NCI-H1694 treated with DMSO at 0.1 percent for 48 hours (cell line): ENCODE measurements at places on chromosomes 5 and 9.

DNA sequence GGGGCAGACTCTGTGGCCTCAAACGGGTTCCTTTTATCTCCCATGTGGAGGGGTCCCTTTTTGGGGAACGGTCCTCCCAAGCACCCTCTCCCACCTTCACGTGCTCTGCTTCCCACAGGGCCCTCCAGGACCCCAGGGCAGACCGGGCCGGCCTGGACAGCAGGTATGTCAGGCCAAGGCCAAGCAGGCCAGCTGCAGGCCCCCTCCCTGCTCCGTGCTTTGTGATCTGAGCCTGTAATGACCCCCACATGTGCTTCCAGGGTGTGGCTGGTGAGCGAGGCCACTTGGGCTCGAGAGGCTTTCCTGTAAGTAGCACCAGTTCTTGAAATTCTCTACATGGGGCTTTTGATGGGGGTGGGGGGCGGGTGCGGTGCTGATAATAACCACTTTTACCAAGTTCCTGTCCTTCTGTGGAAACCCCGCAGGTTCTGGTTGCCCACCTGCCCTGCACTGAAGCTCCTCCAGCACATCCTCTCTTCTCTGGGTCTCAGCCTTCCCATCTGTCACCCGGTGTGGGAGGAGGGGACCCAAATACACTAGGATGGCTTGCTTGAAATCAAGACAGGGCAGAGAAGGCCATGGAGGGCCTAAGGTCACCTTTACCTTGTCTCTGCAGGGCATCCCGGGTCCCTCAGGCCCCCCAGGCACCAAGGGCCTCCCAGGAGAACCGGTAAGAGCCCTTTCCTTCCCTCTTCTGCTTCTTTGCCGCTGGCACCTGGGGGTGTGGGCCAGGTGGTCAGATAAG lies 57.9 kb upstream of the ORM1 start:
- no peak for DNase-seq

- DNase-seq, result no peak
Measured at GRCh38 chr5:92429646-92430045, 1046.5 kb upstream of the ARRDC3 start.

- no peak for DNase-seq
Measured at GRCh38 chr9:4973246-4973645, 11.8 kb upstream of the JAK2 start.

- no peak for DNase-seq
Measured at GRCh38 chr5:6261668-6262067, 116.7 kb downstream of the MED10 start.

GRCh38 chr5:174082286-174082685 lies 36.8 kb downstream of the NSG2 start:
- no peak for DNase-seq

DNA sequence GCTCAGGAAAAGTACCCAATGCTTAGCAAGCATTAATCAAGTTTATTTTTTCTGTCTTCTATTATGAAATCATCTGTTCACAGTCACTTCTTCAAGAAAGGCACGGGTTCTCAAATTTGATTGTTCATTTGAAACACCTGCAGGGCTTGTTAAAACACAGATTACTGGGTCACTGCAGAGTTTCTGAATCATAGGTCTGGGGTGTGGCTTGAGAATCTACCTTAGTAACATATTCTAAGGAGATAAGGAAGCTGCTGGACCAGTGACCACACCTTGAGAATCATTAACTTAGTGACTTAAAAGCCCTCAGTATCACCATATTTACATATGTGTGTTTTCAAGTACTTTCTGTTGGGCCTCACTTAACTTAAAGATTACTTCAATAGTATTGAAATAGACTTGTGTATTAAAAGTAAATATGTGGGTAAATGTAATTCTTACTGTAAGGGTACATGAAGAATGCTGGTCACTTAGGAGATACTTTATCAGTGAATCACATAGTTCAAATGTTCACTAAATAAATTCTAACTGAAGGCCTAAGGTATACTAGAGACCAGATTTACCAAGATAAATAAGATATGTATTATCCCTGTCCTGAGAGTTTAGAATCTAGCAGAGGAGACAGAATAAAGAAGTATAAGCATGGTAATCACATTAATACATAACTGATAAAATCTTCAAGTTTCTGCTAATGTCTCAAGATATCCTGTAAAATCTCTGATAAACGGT lies 1342.1 kb upstream of the C9orf72 start:
- no peak for DNase-seq

DNA sequence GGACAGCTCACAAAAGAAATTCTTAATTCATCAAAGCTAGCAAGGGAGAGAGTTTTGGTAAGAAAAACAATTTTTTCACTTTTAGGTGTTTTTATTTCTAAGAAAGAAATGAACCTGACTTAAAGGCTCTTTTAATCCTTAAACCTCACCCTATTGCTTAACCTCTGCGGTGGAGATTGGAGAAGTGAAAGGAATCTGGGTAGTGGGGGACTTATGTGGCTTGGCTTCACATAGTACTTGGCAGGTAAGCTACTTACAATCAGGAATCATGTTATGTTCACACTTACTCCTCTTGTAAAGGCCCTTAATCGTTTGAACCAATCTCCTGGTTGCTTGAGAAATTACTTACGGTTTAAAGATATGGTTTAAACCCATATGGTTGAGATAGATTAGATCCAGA lies 104.8 kb downstream of the ISOC1 start:
- no peak for DNase-seq

DNA sequence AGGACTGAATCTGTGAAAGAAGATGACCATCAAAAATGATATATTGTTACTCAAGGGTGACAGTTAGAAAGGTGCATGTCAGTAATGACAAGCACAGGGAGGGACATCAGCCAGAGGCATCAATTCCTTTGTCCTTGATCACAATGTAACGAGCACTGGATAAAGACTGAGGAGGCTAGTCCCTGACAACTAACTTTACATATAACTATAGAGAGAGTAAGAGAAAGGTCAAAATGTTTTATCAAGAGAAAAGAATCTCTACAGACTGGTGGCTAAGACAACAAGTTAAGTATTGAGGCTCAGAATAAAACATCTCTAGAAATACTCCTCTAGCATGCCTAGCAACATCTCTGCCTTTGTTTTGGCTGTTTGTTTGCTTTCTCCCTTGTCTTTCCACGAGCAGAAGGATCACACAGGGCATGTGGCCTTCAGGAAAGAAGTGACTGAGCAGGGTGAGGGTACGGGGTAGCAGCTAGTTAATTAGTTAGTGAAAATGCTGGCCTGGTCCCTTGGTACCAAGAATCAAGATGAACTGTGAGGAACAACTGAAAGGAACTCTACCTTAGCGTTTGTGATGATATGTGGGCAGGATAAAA lies 724.1 kb upstream of the MEF2C start:
- no peak for DNase-seq

DNA sequence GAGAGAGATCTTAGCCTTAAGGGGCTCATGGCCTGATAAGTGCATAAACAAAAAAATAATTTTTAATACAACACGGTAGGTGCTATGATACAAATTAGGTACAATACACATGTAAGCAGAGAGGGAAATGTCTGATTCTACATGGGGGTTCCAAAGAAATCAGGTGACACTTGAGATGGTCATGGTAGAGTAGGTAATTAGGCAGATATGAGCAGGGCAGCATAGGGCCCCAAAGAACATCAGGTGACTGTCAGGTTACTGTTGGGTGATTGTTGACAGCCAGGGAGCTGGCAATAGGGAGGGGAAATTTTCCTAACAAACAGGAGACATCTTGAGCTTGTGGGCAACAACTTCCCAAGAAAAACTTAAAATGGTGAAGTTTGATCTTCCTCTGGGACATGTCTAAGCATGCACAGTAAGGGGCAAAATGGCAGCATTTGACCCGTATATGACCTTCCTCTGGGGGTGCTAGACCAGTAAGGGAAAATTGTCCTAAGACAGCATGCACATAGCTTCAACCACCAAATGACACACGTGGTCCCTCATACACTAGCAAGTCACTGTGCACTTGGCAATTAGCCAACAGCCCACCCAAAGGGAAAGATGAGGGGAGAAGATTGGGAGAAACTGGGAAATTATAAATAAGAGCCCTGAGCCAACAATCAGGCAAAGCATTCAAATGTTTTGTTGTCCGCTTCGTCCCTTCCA lies 37.3 kb upstream of the TENT4A start:
- no peak for DNase-seq

- no peak for DNase-seq
Measured at GRCh38 chr9:967436-967835, 9.0 kb upstream of the DMRT3 start.

- DNase-seq, result no peak
Measured at GRCh38 chr9:109166171-109166770, 778 bp downstream of the FRRS1L start.

DNA sequence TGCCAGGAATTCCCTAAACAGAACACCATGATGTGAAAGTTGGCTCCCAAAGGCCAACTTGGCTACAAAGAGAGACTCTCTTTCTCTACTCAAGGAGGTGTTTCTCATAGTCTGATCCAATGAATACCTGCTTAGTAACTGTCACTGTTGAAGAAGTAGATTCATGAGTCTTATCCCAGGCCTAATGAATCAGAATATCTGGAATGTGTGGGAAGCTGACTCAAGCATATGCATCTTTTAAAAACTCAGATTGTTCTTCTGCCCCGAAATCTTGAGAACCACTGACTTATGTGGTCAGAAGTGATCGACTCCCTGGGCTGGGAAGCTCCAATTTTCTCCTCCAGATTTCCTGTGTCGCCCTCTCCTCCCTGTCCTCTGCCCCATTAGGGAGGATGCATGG lies 345.6 kb downstream of the PLK2 start:
- DNase-seq, result no peak

DNA sequence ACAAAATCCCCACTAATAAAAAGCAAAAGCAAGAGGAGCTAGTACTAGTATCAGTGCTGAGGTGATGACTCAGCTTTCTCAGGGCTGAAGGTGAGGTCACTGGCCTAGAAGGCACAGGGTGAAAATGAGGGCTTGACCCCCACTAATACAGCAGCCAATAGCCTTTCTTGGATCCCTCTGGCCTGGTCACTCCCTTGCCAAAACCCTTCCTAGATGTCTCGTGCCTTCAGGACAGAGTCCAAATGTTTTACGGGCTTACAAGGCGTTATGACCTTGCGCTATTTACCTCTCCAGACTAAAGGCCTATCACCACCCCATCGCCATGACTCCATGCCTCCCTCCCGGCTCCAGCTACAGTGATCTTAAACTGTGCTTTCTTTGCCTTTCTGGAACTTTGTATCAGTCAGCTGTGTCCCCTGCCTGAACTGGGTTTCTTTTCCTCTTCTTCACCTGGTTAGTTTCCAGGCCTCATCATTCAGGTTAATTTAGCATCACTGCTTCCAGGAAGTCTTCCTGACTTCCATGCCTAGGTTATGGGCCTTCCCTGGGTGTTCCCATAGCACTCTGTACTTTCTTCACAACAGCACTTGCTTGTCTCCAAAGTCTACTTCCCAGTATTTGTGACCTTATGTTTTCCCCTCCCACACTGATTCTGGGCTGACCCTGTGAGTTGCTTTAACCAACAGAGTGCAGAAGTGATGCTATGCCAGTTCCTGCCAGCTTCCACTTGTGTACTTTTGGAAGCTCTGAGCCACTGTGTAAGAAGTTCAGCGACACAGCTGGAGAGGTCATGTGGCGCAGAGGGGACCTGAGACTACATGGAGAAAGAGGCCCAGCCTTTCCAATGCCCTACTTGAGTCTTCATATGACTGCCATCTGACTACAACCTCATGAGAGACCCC lies 4.2 kb upstream of the DELE1 start:
- no peak for DNase-seq

- DNase-seq, result no peak
Measured at GRCh38 chr5:79517601-79518000, 3.7 kb upstream of the HOMER1 start.

- DNase-seq, result no peak
Measured at GRCh38 chr5:95102687-95103086, 182.2 kb downstream of the MCTP1 start.

- no peak for DNase-seq
Measured at GRCh38 chr9:108149326-108149725, 659.8 kb upstream of the KLF4 start.

DNA sequence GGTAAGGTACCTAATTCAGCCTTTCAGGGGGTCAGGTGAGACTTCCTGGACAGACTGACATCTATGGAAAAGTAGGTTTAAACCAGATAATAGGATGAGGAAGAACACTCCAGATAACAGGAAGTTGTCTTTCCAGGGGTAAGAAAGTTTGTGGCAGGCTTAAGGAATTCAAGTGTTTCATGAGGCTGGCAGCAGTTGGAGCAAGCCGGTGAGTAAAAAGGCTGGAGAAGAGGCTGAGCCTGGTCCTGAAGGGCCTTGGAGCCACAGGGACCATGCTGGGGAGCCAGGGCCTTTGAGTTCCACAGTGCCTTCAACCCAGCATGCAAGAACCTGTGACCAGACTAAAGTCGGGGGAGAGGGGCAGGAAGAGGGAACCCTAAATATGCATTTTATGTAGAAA lies 353.4 kb downstream of the SPOCK1 start:
- DNase-seq, result no peak

DNA sequence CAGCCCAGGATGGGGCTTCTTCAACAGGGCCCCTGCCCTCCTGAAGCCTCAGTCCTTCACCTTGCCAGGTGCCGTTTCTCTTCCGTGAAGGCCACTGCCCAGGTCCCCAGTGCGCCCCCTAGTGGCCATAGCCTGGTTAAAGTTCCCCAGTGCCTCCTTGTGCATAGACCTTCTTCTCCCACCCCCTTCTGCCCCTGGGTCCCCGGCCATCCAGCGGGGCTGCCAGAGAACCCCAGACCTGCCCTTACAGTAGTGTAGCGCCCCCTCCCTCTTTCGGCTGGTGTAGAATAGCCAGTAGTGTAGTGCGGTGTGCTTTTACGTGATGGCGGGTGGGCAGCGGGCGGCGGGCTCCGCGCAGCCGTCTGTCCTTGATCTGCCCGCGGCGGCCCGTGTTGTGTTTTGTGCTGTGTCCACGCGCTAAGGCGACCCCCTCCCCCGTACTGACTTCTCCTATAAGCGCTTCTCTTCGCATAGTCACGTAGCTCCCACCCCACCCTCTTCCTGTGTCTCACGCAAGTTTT lies 23.6 kb downstream of the PCDHGC5 start:
- peak; percentile 67 for DNase-seq

- no peak for DNase-seq
Measured at GRCh38 chr9:38671748-38672147, 48.2 kb downstream of the FAM240B start.

DNA sequence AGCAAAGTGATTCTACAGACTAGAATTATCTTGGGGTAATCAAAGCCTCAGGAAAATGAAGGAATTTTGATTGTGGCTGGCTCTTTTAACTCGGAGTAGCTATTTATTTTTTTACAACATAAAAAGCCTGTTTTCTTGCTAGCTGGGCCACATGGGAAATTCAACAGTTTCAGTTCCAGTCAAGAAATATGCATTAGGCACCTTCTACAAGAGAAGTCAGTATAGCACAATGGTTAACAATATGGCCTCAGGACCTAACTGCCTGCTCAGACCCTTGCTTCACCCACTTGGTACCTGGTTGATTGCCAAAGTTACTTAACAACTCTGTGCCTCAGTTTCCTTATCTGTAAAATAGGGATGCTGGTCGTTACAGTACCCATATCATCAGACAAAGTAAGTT lies 586.2 kb downstream of the ZNF608 start:
- no peak for DNase-seq
